ENCODE measurements at places on chromosomes 16 and 17.
A peak's percentile ranks its signal among the peaks of the same experiment; 100 is the strongest.

DNA sequence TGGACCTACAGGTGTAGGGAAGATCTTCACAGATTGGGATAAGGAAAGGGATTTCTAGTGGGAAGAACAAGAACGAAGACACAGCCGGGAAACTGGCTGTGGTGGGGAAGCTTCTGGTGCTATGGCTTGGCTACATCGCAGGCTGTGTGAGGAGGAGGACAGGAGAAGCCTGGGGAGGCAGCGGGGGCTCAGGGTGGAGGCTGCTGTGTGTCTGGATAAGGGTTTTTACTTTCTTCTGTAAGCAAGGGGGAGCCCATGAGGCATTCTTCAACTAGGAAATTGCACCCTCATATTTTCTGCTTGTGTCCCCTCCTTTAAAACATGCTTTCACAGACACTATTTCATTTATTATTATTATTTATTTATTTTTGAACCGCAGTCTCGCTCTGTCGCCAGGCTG, 2.9 kb upstream of the RHBDF2 start:
- no peak for DNase-seq

- DNase-seq: no peak
Observed at GRCh38 chr17:40694584-40694983, 9.0 kb downstream of the KRT24 start.

- DNase-seq: no peak
Observed at GRCh38 chr17:75205793-75206163, 299 bp downstream of the NUP85 start.

GRCh38 chr16:86513471-86514277, 3.3 kb downstream of the FOXF1 start:
- DNase-seq: no peak

- no peak for DNase-seq
Observed at GRCh38 chr16:80585764-80586163, 45.0 kb downstream of the DYNLRB2 start.

DNA sequence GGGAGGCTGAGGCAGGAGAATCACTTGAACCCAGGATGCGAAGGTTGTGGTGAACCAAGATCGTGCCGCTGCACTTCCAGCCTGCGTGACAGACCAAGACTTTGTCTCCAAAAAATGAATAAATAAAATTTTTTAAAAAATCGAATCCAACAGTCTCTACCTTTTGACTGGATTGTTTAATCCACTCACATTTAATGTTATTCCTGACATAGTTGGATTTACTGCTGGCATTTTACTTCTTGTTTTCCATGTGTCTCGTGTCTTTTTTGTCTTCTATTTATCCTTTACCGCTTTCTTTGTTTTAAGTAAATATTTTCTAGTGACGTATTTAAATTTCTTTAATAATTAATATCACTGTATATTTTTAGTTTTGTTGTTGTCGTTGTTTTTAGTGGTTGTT, 5.4 kb upstream of the CES4A start:
- DNase-seq: no peak

DNA sequence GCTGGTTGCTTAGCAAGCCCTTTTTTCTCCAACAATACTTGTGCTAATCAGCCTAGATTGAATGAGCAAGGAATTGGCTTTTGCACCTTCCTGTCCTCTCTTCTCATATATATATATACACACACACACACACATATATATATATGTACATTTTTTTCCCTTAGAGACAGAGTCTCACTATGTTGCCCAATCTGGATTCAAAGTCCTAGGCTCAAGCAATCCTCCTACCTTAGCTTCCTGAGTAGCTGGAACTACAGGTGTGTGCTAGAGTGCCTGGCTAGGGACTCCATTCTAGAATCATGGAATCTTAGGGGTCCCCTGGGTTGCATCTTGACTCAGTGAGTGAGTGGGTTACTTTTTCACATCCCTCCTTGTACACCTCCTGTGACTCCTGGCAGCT, 27.0 kb downstream of the RAI1 start:
- DNase-seq: no peak

GRCh38 chr16:27514806-27515205, 34.9 kb downstream of the GTF3C1 start:
- DNase-seq: no peak

DNA sequence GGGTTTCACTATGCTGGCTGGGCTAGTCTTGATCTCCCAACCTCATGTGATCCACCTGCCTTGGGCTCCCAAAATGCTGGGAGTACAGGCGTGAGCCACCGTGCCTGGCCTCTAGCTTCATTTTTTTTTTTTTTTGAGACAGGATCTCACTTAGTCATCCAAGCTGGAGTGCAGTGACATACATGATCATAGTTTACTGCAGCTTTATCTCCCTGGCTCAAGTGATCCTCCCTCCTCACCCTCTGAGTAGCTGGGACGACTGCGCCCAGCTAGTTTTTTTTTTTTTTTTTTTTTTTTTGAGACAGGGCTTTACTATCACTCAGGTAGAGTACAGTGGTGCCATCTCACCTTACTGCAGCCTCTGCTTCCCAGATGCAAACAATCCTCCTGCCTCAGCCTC, 9.7 kb downstream of the RPA1 start:
- no peak for DNase-seq

- no peak for DNase-seq
Observed at GRCh38 chr16:734208-734980, 6.4 kb downstream of the CIAO3 start.

GRCh38 chr16:89187032-89187769, 13.1 kb downstream of the SLC22A31 start:
- DNase-seq: peak; percentile 59

GRCh38 chr16:12664164-12664733, 139.4 kb downstream of the CPPED1 start:
- DNase-seq: no peak

- no peak for DNase-seq
Observed at GRCh38 chr16:19486750-19487325, 35.1 kb downstream of the GDE1 start.

DNA sequence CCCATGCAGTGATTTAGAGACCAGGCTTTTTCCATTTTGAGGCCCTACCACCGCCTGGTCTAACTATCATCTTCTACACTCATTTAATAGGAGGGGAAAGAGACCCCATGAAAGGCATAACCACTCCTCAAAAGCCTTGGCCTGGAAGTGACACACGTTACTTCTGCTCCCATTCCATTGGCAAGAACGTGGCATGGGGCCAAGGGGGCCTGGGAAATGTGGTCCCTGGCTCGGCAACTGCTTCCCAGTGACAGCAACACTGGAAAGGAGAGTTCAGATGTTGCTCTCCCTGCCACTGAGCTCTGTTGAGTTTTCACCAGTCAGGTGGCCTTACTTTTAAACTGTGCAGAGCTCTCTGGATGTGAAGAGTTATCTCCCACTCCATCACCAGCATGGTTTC, 45.2 kb upstream of the MAP3K14 start:
- no peak for DNase-seq

GRCh38 chr17:51142597-51142996, 10.8 kb upstream of the NME1 start:
- DNase-seq: no peak

GRCh38 chr16:67703626-67704025, 15.5 kb downstream of the GFOD2 start:
- no peak for DNase-seq

- no peak for DNase-seq
Observed at GRCh38 chr17:81576621-81577277, 24.6 kb upstream of the FAAP100 start.

- no peak for DNase-seq
Observed at GRCh38 chr16:78599271-78599670, 499.8 kb downstream of the WWOX start.

DNA sequence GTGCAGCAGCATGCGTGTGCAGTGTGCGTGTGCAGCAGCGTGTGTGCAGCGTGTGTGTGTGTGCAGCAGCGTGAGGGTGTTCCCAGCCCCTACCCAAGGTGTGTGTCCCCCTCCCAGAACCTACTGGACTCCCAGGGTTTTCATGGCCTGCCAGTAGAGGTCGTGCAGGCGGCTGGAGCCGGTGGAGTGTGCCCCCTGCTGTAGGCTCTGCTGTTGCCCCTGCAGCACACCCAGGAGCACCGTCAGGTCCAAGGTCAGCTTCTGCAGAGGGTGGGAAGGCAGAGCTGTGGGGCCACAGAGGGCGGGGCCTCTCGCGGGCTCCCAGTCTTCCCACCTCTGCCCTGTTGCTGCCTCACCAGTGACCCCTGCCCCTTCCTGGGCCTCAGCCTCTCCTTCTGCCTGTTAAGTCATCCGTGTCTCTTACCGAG, 14.9 kb downstream of the MYBBP1A start:
- no peak for DNase-seq

DNA sequence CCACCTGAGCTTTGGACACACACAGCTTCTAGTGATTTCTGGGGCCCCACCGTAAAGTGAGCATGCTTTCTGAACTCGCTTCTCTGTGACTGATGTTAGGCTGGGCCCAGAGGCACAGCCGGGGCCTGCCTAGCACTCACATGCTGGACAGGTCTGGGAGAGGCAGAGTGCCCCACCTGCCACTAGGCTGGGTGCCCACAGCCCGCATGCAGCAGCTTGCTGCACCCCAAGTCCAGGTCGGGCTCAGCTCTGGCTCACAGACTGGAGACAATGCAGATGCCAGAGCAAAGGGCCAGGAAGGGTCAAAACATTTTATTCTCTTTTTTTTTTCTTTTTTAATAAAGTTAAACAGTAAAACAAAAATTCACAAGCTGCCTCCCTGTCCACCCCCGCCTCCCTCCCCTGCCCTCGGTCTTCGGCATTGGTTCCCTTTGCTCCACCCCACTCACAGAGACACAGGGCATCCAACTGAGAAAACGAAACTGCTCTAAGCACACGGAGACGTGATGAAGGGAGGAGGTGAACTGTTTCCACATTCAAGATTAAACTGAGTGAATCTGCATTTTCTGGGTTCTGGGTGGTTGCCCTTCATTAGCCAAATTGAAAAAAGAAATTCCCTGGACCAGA, 9.7 kb downstream of the CNP start:
- DNase-seq: no peak

- no peak for DNase-seq
Observed at GRCh38 chr17:59848778-59849177, 44.0 kb downstream of the TUBD1 start.

DNA sequence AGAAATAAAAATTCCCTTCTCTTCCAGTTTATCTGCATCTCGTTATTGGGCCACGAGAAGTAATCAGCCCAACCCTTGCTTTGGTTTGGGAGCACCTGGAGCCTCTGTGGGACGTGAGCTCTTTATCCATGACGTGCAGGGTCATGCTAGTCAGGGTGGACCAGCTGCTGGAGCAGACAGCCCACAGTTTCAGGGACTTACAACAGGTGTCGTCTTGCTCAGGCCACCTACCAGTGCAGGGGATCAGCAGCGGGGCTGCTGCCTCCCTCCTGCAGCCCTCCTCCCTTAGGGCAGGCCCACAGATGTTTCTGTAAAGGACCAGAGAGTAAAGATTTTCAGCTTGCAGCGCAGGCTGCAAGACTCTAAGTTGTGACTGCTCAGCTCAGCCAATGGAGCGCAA, 16.9 kb downstream of the ADAD2 start:
- DNase-seq: no peak

DNA sequence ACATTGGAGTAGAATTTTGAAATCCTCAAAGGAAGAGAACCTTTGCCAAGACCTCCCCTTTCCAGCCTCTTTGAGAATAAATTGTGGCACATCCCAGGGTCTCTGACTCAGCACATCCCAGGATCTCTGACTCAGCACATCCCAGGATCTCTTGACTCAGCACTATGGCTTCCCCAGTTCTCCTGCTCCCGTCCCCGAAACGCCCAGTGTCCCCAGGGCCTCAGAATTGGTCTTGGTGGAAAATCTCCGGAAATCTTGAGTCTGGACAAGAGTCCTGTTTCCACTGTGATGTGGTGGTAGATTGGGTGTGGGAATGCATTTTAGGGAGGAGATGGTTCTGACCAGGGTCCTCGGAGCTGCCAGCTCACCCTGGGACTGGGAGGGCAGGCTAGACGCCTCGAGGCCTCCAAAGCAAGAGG, 19.2 kb downstream of the PLXDC1 start:
- DNase-seq: no peak

GRCh38 chr17:954431-955164, 25.0 kb downstream of the NXN start:
- DNase-seq: no peak

DNA sequence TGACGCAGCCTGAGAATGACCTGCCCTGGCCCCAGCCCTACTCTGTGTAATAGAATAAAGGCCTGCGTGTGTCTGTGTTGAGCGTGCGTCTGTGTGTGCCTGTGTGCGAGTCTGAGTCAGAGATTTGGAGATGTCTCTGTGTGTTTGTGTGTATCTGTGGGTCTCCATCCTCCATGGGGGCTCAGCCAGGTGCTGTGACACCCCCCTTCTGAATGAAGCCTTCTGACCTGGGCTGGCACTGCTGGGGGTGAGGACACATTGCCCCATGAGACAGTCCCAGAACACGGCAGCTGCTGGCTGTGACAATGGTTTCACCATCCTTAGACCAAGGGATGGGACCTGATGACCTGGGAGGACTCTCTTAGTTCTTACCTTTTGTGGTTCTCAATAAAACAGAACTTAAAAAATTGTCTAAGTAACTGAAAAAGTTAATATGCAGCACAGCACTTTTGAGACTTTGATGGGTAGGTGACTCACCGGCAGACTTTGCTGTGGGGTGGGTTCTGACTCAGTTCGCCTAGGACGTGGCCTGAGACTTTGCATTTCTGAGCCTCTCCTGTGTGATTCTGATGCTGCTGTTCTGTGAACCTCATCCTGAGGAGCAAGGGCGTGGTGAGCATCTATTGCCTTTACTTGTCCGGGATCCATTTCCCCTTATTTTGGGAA, 5.7 kb downstream of the LAT start:
- no peak for DNase-seq

DNA sequence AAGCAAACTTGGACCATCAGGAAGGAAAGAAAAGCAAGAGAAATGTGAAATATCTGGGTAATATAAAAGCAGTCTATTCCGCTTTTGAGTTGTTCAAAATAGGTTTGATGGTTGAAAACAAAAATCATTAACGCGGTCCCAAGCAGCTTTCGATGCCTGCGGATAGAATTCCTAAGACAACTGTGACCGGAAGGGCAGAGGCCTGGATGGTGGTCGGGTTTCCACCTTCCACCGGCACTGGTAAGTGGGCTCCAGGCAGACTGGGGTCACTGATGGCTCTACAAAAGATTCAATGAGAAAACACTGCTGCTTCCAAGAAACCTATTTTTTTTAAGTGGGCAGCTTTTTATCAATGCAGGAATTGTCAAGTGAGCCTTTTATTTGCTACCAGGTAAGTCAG, 49.8 kb downstream of the ZCCHC14 start:
- no peak for DNase-seq

DNA sequence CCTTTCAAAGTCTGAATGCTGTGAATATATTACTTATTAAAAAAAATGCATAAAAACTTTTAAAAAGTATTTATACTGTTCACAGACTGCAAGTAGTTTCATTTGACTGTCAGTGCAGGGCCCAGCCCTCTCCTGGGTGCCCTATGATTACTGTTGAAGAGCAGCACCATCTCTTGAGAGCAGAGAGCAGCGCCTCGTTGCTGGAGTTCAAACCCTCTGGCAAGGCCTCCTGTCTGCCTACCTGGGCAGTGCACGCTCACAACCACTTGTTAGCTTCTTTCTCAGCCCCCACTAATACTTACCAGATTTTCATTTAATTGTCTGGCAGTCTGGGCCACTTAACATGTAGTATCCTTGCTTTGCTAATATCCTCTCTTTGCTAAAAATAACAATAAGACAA, 233.4 kb downstream of the PHKB start:
- no peak for DNase-seq

GRCh38 chr17:65984299-65984698, 207.6 kb downstream of the CEP112 start:
- DNase-seq: no peak

GRCh38 chr16:53415504-53415903, 18.8 kb upstream of the RBL2 start:
- no peak for DNase-seq
